ENCODE measurements at places on chromosomes 13 and 19.

DNA sequence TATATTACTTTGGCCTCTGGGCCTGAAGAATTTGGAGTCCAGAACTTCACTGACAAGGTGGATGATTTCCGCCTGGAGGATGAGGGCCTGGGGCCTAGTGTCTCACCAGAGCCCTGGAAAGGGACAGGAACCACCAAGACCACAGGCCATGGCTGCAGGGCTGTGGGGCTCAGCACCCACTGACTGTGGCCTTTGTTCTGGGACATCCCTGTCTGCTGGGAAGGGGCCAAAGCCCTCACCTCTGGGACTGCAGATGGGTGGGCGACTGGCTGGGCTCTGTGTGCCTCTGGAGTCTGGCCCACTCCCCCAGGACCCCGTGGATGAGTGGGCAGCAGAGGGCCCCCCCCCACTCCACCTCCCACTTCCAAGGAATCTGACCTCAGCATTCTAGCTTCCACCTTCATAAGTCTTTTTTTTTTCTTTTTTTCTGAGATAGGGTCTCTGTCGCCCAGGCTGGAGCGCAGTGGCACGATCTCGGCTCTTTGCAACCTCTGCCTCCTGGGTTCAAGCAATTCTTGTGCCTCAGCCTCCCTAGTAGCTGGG lies 20.3 kb downstream of the CHST8 start:
- no peak for DNase-seq

- DNase-seq = peak; percentile 67
Measured at GRCh38 chr19:1992759-1993260, 22.7 kb downstream of the BTBD2 start.

GRCh38 chr13:80945328-80945727 lies 604.4 kb upstream of the SPRY2 start:
- DNase-seq = peak; percentile 69

GRCh38 chr13:80341101-80341755 lies at the start of gene SPRY2:
Gene SPRY2, minus strand, starts transcription at chr13:80341126. Its CDS starts 3,421 bp downstream, at chr13:80337705.
- peak; percentile 96 for DNase-seq

DNA sequence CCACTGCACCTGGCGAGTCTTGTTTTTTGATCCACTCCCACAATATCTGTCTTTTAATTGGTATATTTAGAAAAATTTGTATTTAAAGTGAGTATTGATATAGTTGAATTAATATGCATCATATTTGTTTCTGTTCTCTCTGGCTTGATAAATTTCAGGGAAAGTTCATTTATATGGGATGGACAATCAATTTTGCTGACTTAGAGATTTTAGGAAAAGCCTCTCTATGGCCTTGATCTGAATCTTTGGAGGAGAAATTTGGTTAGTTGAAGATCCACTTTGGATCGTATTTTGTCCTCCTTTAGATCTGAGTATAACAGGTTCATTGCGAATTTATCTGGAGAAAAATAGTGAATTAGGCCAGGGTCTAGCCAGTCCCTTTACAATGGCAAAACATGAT lies 67.2 kb downstream of the SPRY2 start:
- DNase-seq = no peak

- DNase-seq = no peak
Measured at GRCh38 chr13:99414048-99414995, 87.0 kb upstream of the TM9SF2 start.
